ENCODE measurements at places on chromosomes 3 and 15.

DNA sequence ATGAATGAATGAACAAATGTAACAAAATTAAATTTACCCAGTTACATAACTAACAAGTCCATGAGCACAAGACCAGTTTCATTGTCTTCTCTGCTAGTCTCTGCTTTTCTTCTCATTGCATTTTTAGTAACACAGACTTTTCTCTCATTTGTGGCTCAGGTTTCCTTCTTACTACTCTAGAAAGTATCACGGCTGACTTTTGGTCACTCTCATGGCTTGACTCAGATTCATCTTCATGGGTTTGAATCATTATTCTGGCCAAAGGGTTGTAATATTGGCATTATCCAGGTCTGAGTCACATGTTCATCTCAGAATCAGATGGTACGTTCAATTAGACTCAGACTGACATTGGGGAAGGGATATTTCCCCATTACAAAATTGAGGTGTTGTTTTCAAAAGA, 121.5 kb upstream of the SATB1 start:
- no peak for DNase-seq

GRCh38 chr15:70058642-70059360, 38.9 kb downstream of the TLE3 start:
- DNase-seq: no peak

- DNase-seq: no peak
Observed at GRCh38 chr3:128591738-128592426, 58.7 kb downstream of the RPN1 start.

DNA sequence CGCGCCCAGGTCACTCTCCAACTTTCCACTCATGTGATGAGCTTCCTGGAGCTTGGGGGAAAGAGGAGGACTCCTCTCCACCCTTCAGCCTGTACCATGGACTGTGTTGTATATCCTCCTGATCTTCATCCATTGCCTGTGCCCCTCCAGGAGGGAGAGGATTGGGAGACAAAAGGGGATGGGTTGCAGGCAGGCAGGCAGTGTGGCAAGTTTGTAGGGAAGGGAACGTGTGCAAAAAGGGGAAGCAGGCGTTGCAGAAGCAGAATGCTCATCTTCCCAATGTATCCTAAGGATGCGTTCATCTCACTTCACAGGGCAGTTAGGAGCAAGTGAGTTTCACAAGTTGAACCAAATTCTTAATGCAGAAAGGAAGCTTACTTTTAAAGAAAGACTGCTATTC, 28.1 kb upstream of the GHSR start:
- no peak for DNase-seq

- DNase-seq: no peak
Observed at GRCh38 chr15:91472316-91472756, 372.3 kb downstream of the SV2B start.

GRCh38 chr3:44510000-44510368, 32.5 kb upstream of the ZNF445 start:
- no peak for DNase-seq

- DNase-seq: no peak
Observed at GRCh38 chr15:83612898-83613635, 40.9 kb upstream of the ADAMTSL3 start.

DNA sequence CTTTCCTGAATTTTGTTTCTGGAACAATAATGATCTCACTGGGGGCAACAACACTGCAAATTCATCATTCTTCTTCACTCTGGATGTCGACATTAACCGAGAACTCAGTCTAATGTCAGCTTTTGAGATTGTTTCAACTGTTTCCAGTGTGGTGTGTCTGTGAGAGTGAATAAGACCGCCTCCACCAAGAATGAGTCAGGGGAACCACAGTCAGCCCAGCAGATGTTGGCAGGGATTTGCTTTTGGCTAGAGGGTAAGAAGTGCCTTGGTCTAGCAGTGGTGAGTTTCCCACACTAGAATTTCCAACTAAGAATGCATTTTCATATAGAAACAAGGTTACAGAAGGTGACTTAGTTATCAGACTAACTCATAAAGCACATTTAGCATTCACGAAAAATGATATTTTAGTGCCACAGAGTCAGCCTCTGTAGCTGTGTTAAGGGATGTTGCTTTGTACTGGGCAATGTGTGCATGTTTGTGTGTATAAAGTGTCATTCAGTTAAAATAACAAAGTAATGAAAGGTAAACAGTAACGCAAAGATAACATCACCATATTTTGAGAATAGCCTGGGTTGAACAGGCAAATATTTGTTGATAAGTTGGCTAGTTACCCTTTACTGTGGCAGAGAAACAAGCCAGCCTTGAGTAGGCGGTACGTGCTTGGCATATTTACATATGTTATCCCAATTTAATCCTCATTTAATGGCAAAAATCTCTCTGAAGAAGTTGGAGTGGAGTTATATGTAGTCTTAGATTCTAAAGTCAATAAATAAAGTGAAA, 33.8 kb downstream of the DRD3 start:
- DNase-seq: no peak

GRCh38 chr3:169478566-169479313, 184.8 kb downstream of the MECOM start:
- DNase-seq: no peak

DNA sequence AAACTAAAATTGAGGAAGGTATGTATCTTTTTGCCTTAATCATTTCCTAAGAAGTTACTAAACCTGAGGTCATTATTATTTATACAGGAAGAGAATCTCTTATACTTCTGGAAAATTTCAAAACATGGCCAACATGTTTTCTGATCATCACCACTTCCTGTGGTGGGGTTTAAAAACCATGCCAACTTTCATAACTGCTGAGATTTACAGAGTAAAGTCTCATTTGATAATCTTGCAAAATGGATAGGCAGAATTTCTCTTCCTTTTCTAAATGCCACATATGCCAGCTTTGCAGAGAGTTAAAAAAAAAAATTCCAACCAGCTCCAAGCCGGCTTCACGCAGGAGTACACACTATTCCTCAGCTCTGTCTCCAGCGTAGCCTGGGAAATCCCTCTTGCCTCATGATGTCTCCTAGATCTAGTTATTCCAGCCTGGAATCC, 124.3 kb upstream of the SPRED1 start:
- DNase-seq: no peak

DNA sequence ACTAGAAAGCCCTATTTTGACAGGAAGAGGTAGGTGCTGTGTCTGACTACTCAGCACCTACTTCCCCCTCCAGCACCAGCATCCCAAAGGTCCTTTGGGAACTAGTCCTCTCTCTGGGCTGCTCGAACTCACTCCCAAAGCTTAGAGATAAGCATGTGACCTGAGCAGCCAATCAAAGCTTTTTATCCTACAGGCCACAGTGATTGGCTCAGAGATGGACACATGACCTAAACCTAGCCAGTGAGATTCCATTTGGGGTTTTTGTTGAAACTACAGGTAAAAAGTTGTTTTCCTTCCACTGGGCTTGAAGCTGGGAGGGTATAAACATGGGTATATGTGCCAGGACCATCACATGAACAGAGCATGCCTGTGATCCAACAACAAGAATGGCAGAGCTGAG, 186.5 kb upstream of the PPP2R3A start:
- DNase-seq: no peak

DNA sequence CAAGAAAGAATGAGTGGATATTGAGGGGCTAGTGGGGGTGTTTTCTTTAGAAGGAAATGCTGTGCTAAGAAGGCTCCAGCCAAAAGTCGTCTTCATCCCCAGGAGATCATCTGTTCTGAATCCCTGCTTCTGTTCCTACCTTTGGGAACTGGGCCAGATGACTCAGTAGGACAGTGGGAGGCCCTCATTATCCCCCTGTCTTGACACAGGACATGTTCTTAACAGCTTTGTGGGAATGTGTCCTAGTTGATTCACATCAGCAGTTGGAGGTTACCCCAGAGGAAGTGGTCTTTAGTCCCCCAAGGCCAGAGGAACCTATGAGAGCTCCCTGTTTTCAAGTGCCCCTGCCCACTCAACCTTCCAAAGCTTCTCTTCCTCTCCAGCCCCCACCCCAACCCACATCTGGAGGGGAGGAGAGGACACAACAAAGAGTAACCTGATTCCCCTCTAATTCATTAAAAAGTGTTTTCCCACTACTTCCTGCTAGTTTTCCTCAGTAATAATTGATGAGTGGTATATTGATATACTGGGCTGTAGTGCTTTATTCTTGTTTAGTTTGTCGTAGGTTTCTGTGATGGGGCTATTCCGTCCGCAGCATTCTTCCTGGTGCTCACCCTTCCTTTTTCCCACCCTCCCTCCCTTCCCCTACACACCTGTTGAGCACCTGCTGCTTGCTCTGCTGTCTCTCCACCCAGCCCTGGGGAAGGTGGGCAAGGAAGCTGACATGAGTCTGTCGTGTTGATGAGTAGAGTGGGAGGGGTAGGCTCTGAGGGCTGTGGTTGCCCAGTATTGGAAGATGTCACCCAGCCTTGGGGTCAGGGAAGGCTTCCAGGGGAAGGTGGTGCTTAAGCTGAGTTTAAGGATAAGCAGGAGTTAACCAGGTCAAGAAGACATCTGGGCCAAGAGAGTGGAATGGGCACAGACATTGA, 9.3 kb downstream of the PXYLP1 start:
- DNase-seq: no peak

GRCh38 chr3:14434126-14434497, 31.7 kb downstream of the SLC6A6 start:
- DNase-seq: no peak

- DNase-seq: no peak
Observed at GRCh38 chr3:193416629-193417028, 38.1 kb upstream of the ATP13A5 start.

DNA sequence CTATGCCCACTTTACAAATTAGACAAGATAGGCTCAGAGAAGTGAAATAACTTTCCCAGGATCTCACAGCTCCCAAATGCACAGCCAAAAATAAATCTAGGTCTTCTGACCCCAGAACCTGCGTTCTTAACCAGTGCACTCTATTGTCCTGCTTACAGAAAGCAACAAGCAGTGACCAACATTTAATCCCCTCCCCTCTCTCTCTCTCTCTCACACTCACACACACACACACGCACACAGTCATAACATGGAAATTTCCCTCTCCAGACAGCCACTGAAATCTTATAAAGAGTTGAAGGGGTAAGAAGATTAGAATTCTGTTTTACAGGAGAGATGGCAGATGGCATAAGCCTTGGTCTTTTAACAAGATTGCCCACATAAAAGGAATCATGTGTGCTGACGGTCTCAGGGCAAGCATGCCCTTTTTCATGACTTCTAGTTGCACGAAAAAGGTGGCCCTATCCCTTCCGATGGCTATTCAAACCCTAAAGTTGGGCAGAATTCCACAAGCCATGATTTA, 29.4 kb downstream of the EOGT start:
- no peak for DNase-seq

DNA sequence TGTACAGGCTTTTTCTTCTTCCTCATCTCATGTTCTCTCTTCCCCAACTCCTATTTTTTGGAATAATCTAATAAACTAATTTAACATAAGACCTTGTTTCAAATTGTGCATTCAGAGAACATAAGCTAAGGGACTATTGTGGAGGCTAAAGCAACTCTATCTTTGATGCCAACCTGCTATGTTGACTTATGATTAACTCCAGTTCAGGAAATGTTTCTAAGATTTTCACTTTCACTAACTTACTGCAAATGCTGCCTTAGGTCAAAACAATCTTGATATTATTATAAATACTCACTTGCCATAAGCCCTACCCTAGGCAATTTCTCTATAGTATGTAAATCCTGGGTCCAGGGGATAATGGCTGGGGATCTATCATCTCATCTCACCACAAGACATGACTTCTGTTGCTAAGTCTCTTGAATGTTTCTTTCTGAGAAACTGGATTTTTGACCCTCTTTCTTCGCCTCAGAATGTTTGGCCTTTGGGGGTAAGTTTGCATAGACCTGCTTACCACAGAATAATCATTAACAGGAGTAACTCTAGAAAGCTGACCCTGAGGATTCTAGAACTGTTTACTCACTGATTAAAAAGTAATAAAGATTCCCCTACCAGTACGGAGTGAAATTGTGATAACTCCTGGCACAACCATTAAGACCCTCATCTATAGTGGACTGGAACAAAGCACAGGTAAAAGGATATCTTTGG, 768.1 kb downstream of the GBE1 start:
- no peak for DNase-seq

- DNase-seq: no peak
Observed at GRCh38 chr3:47565734-47566550, 12.7 kb downstream of the CSPG5 start.

GRCh38 chr15:58352026-58352929, 79.5 kb upstream of the LIPC start:
- DNase-seq: no peak

GRCh38 chr3:120274739-120275167, 10.3 kb downstream of the GPR156 start:
- DNase-seq: no peak

GRCh38 chr15:72584006-72584405, 70.5 kb upstream of the GOLGA6B start:
- DNase-seq: no peak

- no peak for DNase-seq
Observed at GRCh38 chr3:65251375-65251774, 563.6 kb upstream of the ADAMTS9 start.

GRCh38 chr15:80099241-80099640, 39.8 kb downstream of the ZFAND6 start:
- no peak for DNase-seq

DNA sequence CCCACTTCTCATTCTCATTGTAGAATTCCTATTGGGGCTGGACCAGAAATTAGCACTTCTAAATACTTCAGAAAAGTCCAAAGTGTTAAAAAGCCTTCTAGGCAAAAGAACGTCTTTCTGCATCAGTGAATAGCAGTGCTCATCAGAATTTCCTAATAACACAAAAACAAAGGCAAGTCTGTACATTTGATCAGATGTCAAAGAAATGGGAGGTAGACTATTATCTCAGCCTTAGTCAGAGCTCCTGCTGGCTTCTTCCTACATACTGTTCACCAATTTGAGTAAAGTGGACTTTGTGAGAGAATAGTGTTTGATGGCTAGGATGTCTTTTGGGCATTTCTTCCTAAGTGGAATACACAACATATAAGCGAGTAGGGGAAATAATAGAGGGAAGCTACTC, 48.7 kb downstream of the FOXB1 start:
- DNase-seq: no peak

DNA sequence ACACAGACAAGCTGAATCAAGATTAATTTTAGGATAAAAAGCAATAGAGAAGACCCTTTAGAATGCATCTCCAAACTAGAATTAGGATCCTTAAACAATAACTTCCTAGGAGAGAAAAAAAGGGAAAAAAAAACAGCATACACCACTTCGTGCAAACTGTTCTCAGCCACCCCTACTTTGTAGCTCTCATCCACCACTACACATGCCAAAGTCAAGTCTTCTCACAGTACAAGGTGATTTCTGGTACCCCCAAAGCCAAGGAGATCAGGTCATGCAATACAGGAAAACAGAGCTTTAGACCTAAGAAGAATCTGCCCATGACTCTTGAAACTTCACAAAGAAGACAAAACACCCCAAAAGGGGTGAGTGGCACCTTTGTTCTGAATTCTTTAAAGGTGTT, 166.9 kb downstream of the SUCNR1 start:
- DNase-seq: no peak

DNA sequence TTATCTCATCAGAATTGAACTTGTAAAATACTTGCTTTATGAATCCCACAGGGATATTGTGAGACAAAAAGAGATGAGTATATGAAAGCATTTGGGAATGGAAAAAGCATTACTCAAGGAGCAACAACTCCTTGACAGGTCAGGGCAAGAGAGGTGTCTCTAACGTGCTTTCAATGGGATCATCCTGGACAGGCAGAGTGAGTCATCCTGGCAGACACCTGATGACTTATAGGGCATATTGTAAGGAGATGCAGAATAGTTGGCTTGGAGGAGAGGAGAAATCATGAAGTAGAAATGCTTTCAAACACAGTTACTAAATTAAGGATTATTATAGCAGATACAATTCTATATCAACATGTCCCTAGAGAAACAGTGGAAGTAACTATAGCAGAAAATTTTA, 71.9 kb upstream of the THSD4 start:
- DNase-seq: no peak

GRCh38 chr15:42604894-42605744, 29.7 kb downstream of the STARD9 start:
- DNase-seq: no peak

All from stimulated activated CD4-positive, alpha-beta T cell treated with anti-CD3 and anti-CD28 coated beads, Interleukin-1b, Interleukin-23, amount 100 ng/mL, for 1 hour (primary cell).